Activated gamma-delta T cell (primary cell): ENCODE measurements at places on chromosomes 2 and 18.

DNA sequence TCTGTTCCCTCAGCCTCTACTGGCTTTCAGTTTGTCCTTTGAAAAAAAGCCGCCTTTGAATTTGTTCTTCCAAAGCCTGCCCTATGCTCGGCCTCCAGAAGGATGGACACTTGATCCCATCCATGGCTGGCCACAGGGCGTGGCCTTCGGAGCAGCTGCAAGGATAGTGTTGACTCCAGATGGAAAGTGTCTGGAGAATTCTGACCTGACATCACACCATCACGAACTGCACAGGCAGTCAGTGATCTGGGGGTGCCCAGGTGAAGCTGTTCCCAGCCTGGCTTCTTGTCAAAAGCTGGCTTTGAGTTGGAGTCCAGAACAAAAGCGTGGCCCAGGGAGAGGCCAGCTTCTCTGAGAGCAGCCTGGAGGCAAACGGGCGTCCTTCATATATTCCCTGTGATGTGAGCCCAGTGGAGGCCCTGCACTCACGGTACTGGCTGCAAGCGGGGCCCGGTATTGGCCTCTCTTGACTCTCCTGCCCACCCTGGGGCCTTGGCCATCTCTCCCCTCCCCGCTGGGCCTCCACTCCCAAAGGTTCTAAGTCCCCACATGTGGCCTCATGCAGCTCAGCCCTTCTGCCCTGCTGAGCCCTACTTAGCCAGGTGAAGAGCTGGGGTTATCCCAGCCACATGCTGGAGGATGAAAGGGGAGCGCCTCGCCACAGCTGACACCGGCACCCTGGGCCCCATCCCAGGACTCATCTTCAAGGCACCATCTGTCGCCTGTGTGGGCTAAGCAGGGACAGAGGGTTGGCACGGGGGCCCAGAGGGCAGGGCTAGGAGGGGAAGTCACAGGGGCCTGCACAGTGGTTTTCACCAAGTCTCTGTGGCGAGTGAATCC lies 20.4 kb upstream of the ATOH8 start:
- no peak for DNase-seq

DNA sequence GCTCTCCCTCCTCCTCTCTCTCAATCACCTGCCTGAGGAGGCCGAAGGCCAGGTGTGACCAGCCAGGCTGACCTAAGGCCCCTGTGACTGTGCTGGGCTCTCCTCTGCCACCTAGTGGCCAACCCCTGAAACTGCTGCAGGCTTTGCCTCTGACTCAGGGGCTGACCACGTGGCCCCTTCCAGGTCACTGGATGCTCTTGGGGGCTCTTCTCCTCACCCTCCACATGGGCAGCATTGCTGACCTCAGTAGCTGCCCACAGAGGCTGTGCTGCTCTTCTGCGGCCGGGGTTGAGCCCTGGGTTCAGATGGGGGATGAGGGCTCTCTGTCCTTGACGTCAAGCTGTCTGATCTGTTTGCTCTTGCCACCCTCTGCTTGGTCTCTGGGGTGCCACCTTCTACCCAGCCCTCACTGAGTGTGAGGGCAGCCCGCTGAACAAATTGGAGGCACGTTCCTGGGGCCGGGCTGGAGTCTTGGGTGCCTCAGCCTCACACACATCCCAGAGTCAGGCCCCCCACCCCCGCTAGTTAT lies 122.7 kb downstream of the TWIST2 start:
- DNase-seq, result no peak

DNA sequence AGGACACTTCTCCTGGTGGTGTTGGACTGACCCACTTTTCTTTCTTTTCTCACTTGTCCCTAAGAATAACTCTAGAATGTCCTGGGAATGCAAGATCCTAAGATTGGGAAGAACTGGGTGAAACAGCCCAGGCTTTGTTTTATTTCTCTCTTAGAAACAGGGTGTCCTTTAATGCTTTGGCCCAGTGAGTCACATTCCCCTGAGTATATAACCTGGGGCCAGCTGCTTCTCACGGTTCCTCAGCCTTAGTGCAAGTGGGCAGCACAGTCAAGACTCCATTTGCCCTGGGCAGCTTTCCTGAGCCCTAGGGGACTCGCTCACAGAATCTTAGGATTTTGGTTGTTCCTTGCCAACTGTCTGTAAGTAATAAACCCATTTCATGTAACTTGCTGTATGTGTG lies 355.0 kb downstream of the DSC3 start:
- no peak for DNase-seq

- no peak for DNase-seq
These were observed 73.2 kb downstream of the ITSN2 start for GRCh38 chr2:24287171-24287570.

DNA sequence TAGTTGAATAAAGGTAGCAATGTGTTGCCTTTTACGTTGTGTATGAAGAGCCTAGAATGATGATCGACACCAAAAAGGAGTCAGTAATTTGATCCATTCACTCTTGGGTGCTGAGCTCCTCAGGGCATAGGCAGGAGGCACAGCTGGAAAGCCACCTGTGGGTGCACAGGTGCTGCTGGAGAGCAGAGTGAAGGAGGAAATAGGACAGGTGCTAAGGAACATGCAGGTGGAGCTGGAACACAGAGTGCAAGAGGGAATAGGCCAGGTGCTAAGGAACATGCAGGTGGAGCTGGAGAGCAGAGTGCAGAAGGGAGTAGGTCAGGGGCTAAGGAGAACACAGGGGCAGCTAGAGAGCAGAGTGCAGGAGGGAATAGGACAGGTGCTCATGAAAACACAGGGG lies 86.1 kb downstream of the SH3YL1 start:
- no peak for DNase-seq

- DNase-seq, result no peak
These were observed 526.9 kb upstream of the ID2 start for GRCh38 chr2:8154936-8155335.

GRCh38 chr2:40271094-40271493 lies 180.8 kb downstream of the SLC8A1 start:
- no peak for DNase-seq

DNA sequence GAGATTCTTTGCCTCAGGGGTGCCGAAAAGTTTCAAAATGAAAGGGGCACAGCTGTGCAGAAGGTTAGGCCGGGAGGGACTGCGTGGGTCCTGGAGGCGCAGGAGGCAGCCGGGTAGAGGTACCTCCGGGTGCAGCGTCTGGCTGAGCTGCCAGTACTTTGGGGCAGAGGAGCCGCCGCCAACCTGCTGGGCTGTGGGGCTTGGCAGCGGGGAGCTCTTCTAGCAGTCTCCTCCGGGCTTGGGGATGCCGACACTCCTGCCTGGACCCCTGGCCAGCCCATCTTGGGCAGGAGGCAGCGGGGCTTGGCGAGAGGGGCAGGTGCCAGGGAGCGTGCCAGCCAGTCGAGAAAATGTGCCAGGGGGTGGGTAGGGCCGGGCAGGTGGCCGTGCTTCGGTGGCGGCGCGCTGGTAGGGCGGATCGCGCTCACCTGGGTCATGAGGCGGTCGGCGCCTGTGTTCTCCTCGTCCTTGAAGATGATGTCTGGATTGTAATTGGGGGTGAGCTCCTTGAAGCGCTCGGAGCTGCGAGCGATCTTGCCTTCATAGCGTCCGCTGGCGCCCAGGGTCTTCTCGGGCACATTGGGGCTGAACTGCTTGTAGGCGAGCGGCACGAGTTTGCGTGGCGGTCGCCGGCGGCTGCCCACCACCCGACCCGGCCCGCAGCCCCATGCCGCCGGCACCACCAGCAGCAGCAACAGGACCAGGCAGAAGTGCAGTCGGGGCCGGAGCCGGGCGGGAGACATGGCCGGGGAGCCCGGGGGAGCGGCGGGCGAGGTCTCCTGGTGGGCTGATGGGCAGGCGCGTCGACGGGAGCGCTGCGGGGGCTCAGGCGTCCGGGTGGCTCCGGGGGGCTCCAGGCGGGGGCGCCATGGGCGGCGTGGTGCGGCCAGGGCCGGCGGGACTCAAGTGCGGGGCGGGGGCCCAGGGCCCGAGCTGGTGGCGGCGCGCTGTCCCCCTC lies 717 bp downstream of the IHH start:
- DNase-seq, result no peak
